ENCODE measurements at places on chromosomes 1 and 21. TPM values are rescaled to one million over a fixed set of nuclear protein-coding genes. Genes with fewer than 3 reads are reported as not detected.

DNA sequence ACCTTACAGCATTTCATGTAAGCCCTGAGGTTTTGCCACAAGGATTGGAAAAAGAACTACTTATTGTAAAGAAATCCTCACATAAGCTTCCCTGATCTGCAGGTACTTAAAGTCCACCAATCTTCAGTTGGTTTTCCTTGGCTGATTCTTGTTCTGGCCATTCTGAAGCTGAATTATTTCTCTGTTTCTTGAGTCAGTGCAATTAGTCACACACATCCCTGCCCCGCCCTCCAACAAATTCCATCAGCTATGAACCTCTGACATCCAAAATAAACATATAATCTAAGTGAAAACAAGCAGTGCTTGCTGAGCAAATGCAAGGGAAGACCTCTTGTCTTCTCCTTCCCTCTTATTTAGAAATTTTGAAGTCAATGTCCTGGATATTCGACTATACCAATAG, 8.2 kb upstream of the FNDC7 start:
- no peak for DNase-seq

DNA sequence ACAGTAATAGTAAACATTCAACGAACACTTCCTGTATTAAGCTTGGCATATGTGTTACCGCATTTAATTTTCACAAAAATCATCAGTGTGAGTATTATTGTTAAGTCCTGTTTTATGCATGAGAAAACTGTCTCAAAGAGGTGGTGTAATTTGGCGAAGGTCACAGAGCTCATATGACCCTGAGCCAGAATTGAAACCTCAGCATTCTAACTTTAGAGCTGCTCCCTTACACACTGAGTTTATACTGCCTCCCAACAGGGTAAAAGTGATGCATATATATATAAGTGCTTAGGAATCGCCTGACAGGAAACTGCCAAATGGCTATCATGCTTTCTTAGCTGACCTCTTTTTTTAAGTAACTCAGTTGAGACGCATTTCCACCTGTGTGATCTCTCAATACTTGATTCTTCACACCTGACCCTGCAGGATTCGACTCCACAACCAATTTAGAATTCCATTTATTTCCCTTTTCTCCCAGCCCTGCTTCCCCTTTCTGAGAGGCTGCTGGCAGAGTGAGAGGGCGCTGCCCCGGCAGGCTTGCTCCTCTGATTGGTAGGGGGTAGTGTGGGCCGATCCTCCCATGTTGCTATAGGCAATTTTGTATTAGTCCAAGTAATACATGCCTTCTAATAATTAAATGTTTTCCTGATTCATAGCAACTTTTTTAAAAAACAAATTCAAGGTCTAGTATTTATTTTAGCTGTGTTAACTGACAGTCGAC, 40.5 kb downstream of the ZBTB40 start:
- no peak for DNase-seq

- DNase-seq = no peak
Observed at GRCh38 chr1:53214376-53214940, 6.0 kb downstream of the CZIB start.

The OLIG2 gene
- total RNA-seq = 0.46 TPM

The GOLT1A gene
- not detected for total RNA-seq

The DNALI1 gene
- 3.9 TPM for total RNA-seq

GRCh38 chr1:17877896-17878295, 122.8 kb downstream of the ACTL8 start:
- DNase-seq = no peak

DNA sequence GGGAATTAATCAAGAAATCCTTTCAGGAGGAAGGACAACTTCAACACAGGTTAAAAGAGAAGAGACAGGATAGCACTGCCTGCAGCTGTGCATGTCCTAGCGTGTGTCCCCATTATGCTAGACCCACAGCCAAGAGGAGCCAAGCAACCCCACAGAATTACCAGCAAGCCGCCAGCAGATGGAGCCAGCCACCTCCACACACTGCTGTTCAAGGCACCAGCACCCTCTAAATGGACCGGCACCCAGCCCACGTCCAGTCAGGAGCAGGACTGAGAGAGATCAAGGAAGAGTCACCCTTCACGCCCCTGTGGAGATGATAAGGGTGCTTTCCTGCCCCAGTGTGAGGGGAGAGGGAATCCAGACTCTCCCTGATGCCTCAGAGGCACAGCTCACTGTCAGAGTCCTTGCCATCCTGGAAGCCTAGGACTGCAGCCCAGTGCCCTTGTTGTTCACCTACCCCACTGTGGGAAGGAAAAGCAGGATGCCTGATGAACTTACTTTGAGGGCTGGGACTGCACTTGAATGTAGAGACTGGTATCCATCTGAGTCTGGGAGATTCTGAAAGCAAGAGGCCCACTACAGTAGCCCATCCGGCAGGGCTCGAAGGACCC, 37.1 kb upstream of the CTTNBP2NL start:
- no peak for DNase-seq

DNA sequence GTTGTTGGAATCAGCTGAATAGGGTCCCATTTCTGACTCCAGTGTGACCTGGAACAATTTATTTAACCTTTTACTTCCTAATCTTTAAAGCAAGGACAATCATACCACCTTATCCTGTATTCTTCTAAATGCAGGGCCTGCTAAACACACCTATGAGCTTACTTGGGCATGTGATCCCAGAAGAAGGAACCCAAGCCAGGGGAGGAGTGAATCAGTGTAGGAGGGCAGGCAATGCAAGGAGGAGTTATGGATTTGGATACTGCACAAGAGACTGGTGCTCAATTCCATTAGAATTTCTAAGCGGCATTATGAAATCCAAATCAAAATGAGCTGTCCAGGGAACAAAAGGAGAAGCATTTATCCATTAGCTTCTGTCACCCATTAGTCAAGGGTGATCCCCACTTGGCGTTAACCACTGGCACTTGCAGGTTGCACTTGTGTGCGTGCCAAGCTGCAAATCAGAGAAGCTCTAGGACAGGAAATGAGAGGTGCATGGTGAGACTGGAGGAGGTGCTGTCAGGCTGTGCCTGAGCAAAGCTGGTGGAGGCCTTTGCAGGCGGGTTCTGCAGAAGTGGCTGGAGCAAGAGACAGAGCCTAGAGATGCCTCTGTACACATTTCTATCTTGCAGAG, 297.2 kb upstream of the PLXNA2 start:
- no peak for DNase-seq

DNA sequence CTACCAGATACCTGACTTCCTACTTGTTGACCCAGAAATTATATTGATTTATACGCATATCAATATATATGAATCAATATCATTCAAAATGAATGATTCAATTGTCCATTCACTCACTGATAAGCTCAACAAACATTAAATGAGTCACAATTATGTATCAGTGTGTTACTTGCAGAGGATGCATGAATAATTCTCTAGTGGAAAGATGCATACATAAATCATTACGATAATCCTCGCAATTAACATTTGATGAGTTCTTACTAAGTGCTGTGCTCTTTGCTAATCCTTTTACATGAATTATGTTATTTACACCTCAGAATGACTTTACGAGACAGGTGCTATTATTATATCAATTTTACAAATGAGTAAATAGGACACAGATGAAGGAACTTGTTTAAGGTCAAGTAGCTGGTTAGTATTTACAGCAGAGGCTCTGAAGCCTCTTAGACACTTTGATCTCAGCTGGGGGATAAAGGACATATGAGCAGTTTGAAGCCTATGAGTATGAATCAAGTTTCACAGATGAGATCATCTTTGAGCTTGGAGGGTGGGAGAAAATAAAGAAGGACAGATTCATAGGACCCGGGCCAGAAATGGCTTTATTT, 112.8 kb upstream of the ADAMTS5 start:
- no peak for DNase-seq

- no peak for DNase-seq
Observed at GRCh38 chr21:38165466-38166172, 91.2 kb upstream of the KCNJ15 start.

The TMEM269 gene
- 0.20 TPM for total RNA-seq

DNA sequence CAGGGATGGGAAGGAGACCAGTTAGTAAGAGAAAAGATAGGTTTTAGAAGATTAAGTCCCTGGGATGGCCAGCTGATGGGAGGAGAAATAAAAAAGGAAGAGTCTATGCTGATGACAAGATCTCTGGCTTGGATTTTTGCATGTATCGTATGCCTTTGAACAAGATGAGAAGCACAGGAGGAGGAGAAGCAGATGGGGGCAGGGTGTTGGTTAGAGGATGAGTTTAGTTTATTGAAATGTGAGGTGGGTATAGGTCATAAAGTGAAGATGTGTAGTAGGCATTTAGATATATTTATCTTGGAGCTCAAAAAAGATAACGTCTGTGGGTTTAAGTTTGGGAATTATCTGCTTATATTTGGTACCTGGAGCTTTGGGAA, 1.4 kb downstream of the TIPRL start:
- no peak for DNase-seq

- DNase-seq = peak; percentile 29
Observed at GRCh38 chr1:6123083-6123482, 57.0 kb downstream of the CHD5 start.

The FHAD1 gene
- total RNA-seq = not detected

The TBX15 gene
- 41.0 TPM for total RNA-seq

The FCRL5 gene
- total RNA-seq = not detected

GRCh38 chr1:205593532-205593931, 38.3 kb downstream of the ELK4 start:
- no peak for DNase-seq

- no peak for DNase-seq
Observed at GRCh38 chr1:237774246-237774645, 116.5 kb downstream of the ZP4 start.

DNA sequence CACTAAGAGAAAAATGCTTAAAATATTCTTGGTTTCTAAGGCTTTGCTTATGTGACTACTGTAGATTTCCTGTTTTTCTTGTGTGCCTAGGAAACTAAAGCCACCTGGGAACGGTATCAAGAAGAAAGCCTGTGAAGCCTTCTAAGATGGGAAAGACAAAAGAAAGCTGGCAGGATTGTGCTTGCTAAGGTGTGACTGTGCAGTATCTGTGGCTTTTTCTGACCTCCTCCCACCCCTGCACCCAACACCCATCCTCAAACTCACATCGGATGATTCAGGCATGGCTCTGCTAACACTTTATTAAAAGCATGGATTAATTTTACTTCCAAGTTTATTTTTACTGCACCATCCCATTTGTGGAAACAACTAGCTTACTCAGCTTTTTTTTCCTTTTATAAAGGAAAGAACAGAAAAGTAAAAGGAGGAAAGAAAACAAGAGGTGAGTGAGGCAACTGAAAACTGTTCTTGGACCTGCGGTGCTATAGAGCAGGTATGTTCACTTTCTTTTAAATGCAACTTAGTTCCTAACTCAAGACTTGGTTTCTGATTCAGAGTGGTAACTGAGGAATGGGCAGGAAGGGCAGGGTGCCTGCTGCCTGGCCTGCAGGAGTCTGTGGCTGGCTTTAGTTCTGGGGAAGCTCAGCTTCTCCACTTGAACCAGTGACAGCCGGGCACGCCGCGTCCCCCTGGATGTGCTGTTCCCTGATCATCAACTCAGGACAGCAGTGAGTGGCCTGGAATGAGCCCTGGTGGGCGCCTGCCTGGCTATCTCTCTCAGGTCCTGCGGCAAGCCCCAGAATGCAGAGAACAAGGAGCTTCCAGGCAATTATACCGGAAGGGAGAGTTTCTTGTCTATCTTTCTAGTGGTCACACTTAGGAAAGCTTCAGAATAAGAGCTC, at the start of gene GBP6:
GBP6 (plus strand) TSS at position 422 of the 899 bp plus-strand sequence. CDS start 4,493 bp downstream, outside the sequence.
- no peak for DNase-seq

- DNase-seq = no peak
Observed at GRCh38 chr1:221240690-221241089, 361.4 kb downstream of the HLX start.

- no peak for DNase-seq
Observed at GRCh38 chr1:176602388-176603004, 139.5 kb downstream of the PAPPA2 start.

GRCh38 chr1:113792986-113793385, 19.3 kb downstream of the RSBN1 start:
- no peak for DNase-seq

The KCNA3 gene
- not detected for total RNA-seq

DNA sequence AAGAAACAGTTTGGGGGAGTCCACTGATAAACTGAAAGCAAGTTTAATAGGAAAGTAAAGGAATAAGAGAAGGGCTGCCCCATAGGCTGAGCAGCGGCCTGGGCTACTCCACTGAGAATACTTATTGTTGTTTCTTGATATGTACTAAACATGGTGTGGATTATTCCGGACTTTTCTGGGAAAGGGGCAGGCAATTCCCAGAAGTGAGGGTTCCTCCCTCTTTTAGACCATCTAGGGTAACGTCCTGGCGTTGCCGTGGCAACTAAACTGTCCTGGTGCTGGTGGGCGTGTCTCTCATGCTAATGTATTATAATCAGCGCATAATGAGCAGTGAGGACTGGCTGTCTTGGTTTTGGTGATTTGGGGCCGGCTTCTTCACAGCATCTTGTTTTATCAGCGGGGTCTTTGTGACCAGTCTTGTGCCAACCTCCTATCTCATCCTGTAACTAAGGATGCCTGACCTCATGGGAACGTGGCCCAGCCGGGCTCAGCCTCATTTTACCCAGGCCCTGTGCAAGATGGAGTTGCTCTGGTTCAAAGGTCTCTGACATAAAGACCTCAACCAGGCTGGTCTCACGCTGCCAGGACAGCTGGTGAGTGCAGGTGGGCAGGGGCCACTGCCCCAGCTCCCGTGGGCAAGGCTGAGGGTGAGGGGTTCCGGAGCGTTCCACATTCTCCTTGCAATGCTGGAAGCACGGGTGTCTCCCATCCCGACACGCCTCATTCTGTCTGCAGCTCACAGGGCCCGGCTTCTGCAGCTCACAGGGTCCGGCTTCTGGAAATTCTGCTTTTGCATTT, 19.6 kb upstream of the C1orf159 start:
- DNase-seq = no peak

The ERO1B gene
- total RNA-seq = 3.1 TPM

DNA sequence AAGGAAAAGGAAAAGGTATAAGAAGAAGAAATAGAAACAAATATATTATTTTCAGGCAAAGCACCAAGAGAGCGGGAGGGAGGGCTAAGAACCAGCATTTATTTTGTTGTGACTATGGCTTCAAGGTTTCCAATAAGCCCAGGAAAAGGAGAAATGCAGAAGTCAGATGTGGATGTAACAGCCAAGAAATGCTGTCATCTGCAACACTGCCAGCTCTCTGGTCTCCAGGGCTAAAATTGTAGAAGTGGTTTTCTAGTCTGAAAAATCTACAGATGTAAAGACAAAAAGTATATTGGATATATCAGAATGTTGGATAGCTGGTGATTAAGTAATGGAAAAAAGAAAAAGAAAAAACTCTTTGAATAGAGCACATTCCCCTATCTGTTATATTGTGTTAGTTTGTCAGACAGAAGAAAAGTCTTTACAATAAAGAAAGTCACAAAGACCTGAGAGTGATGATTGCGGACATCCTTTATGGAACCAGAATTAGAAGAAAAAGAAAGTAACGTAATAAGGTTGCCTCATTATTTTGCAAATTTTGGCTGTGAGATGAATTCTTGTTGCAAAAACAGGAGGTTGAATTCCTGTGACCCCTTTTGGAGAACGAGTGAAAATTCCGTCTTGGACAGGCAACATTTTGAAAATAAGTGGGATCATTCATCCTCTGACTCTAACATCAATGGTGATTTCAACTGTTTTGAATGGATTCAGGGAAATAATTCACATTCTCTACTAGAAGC, 938.1 kb downstream of the TTLL7 start:
- no peak for DNase-seq
